ENCODE measurements at places on chromosomes 6 and 20.
A peak's percentile ranks its signal among the peaks of the same experiment; 100 is the strongest.

DNA sequence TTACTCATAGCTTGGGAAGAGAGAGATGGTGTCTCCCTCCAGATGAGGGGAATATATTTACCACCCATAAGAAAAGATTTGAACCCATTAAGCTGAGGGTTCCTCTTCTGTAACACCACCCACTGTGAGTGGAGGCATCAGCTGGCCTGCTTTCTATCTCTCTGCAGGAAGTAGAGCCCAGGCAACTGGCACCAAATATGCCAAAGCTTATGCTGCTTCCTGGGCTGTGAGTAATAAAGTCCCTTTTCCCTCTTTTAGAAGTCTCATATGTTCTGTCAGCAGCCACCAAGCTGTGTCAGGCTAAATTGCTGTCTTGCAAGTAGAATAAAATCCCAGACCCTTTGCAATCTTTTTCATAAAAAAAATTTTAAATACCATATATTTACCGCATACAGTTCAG lies 241.4 kb downstream of the LAMA2 start:
- no peak for DNase-seq

DNA sequence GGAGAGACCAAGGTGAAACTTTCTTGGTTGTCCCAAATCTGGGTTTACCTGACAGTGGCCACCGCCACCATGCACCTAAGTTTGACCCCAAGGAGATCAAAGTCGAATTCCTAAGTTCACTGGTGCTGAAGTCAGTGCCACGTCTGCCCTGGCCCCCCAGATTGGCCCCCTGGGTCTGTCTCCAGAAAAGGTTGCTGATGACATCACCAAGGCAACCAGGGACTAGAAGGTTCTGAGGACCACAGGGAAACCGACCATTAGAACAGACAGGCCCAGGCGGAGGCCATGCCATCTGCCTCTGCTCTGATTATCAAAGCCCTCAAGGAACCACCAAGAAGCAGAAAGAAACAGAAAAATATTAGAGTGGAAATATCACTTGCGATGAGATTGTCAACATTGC lies 91.2 kb downstream of the DLL1 start:
- no peak for DNase-seq

GRCh38 chr20:57977141-57977540 lies 251.3 kb downstream of the ANKRD60 start:
- DNase-seq: no peak

DNA sequence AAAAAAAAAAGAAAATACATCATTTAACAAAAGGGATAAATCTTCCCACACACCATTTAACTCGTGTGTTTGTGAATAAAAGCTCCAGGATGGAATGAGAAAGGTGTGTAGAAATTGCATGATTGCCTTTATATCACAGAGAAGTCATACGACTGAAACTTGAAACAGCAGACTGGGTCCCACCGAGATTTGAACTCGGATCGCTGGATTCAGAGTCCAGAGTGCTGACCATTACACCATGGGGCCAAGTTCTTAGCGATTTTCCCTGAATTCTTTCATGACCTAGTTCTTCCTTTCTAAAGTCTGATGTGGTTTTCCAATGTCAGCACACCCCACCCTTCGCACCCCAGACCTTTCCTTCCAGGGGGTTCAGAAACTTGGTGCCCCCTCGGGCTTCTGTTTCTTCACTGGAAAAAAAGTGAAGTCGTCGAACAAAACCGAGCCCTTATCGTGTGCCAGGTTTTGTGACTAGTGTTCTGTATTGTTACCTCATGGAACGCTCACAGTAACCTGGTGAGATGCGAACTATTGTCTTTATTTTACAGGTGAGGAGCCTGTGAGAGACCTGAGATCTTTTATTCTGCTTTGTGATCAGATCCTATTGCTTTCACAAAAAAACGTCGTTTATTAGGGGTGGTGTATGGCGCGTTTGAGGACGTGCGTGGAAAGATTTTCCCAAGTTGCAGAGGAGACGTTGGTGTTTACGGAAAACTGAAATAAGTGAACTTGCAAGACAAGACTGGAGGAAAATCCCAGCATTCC lies 120.8 kb downstream of the OR2B2 start:
- peak; percentile 54 for DNase-seq
